Natural killer cell treated with Interleukin-12 subunit alpha and Interleukin-12 subunit beta and Interleukin-15 and Interleukin-18, amount 100 ng/mL, for 72 hours (primary cell): ENCODE measurements at places on chromosomes 6 and 20. TPM values are rescaled to one million over a fixed set of nuclear protein-coding genes. Genes with fewer than 3 reads are reported as not detected.
A peak's percentile ranks its signal among the peaks of the same experiment; 100 is the strongest.

Gene PHACTR3
- not detected for total RNA-seq

Gene SMIM28
- not detected for total RNA-seq

Gene OPRL1
- 0.20 TPM for total RNA-seq

- no peaks in the 10 kb centered on the region for H3K36me3 ChIP-seq
- H3K27me3 ChIP-seq = peaks cover 32% of the 10 kb centered on the region
- no peak for DNase-seq
- H3K4me3 ChIP-seq = no peak overlapping the region
- no peaks in the 10 kb centered on the region for H3K4me1 ChIP-seq
These were observed 66.1 kb downstream of the PLG start for GRCh38 chr6:160768101-160768500.

DNA sequence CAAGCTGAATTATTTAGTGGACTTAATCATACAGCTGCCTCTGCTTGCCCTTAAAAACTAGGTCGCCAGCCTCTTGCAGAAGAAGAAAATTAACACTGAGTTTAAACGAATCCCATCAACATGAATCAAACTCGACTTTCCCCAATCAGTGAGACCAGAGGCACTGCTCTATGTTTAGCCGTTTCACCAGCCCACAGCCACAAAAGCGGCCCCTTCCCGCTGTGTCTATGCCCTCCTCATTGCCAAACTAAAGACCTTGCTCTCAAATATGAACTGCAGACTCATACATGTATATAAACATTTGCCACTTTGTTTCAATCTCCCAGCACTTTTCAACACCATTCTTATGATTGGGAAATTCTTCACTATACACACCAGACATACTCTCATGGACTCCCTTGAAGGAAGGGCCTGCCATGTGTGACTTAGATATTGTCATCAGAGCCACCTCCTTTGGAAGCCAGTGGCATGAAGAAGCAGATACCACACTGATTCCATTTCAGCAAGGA is 105.8 kb upstream of the ADGRF1 start:
- H3K4me3 ChIP-seq = no peak overlapping the region
- no peak overlapping the region for H3K27ac ChIP-seq
- H3K4me1 ChIP-seq = no peaks in the 10 kb centered on the region
- peaks cover 10% of the 10 kb centered on the region for H3K27me3 ChIP-seq
- no peak for DNase-seq
- H3K36me3 ChIP-seq = no peaks in the 10 kb centered on the region

Gene F13A1
- not detected for total RNA-seq

- no peaks in the 10 kb centered on the region for H3K4me1 ChIP-seq
- no peak for DNase-seq
- H3K36me3 ChIP-seq = no peaks in the 10 kb centered on the region
- peaks cover 25% of the 10 kb centered on the region for H3K27me3 ChIP-seq
These were observed 97.6 kb downstream of the MRPL14 start for GRCh38 chr6:44029444-44030185.

Gene COMMD7
- 67.9 TPM for total RNA-seq

- H3K27me3 ChIP-seq = peaks cover 14% of the 10 kb centered on the region
- no peak overlapping the region for H3K4me3 ChIP-seq
- DNase-seq = no peak
- H3K4me1 ChIP-seq = no peaks in the 10 kb centered on the region
- no peak overlapping the region for H3K27ac ChIP-seq
- H3K36me3 ChIP-seq = no peaks in the 10 kb centered on the region
These were observed 641.8 kb downstream of the CDH26 start for GRCh38 chr20:60600036-60600435.

DNA sequence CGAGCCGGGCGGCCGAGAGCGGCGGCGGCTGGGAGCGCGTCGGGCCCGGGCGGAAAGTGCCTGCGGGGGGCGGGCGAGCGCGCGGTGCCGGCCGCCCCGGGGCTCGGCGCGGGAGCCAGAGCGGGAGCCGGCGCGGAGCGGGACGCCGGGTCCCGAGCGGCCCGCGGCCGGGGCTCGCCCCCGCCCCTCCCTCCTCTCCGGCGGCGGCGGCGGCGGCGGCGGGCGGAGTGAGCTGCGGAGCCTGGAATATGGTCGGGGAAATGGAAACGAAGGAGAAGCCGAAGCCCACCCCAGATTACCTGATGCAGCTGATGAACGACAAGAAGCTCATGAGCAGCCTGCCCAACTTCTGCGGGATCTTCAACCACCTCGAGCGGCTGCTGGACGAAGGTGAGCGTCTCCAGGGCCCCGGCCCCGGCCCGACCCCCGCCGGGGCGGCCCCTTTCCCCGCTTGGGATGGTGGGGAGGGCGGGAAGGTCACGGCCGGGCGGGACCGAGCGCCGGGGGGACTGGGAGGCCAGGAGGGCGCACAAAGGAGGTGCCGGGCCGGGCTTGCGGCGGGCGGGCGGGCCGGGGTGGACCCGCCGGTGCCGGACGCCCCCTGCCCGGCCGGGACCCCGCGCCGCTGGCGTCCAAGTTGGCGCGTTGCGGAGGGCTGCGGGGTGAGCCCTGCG is 565 bp downstream of the QKI start:
- peaks cover 6% of the 10 kb centered on the region for H3K27me3 ChIP-seq
- H3K36me3 ChIP-seq = peaks cover 9% of the 10 kb centered on the region
- peak overlapping the region; percentile 94 for H3K27ac ChIP-seq
- H3K4me3 ChIP-seq = peak overlapping the region; percentile 59
- peaks cover 47% of the 10 kb centered on the region for H3K4me1 ChIP-seq
- no peak for DNase-seq

GRCh38 chr6:111724039-111724438 is 118.4 kb upstream of the TRAF3IP2 start:
- no peaks in the 10 kb centered on the region for H3K27me3 ChIP-seq
- H3K4me1 ChIP-seq = peaks cover 80% of the 10 kb centered on the region
- peak overlapping the region; percentile 85 for H3K27ac ChIP-seq
- no peak for DNase-seq
- H3K4me3 ChIP-seq = peak overlapping the region; percentile 71
- peaks cover 14% of the 10 kb centered on the region for H3K36me3 ChIP-seq

- H3K27ac ChIP-seq = no peak overlapping the region
- peaks cover 14% of the 10 kb centered on the region for H3K4me1 ChIP-seq
- no peaks in the 10 kb centered on the region for H3K36me3 ChIP-seq
- peaks cover 22% of the 10 kb centered on the region for H3K27me3 ChIP-seq
- no peak for DNase-seq
These were observed 97.4 kb downstream of the EYA2 start for GRCh38 chr20:46991880-46992639.

DNA sequence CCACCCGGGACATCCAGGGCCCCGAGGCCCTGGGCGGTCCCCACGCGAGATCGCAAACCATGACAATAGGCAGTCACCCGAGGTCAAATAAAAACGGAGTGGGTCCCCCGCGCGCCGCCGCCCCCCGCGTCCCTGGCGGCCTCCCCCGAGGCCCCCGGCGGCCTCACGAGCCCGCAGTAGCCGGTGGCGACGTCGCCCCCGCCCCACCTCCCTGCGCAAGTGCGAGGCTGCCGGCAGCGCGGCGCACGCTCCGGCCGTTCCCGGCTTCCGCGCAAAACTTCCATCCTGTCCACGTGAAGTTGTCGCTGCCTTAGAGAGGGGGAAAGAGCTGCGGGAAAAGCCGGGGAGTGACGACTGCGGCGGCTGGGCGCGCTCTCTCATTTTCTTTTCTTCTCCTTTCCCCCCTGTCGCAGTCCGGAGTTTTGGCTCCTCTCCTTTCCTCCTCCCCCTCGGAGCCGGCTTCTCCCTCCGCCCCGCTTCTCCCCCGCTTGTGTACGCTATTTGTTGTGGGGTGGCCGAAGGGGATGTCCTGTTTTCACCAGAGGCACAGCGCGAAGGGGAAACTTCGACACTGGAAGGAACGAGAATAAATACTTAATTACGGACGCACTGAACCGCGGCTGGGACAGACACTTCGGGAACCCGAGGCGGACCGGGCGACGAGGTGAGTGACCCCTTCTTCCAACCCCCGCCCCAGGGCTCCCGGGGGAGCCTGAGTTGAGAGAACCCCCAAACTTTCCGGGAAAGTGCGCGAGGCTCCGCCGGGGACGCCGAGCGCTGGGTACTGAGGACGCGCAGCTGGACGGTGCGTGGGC is at the start of gene EYA4:
EYA4 (plus strand) TSS at position 272 of the 815 bp plus-strand sequence. CDS start 33,424 bp downstream, outside the sequence.
- H3K4me3 ChIP-seq = no peak within 1 kb of the TSS
- H3K27me3 ChIP-seq = peaks cover 31% of the 10 kb centered on the region
- no peak for DNase-seq
- no peaks in the 10 kb centered on the region for H3K4me1 ChIP-seq

Gene CDH26
- total RNA-seq = 1.8 TPM

DNA sequence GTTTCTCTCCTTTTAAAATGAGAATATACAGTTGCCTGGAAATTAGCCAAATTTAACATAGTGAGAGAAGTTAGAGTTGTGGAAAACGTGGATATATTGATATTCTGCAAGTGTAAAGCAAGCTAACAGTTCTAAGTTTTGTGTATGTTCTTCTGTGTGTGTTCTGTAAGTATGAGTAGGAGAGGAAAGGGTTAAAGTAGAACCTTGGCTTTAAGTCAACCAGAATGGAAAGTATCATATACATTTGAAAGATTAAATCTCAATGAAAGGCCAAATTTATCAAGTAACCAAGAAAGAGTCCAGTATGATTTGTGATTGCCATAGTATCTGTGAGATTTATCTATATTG is 30.0 kb upstream of the BAG2 start:
- no peaks in the 10 kb centered on the region for H3K27me3 ChIP-seq
- H3K4me1 ChIP-seq = peaks cover 13% of the 10 kb centered on the region
- H3K36me3 ChIP-seq = peaks cover 21% of the 10 kb centered on the region
- H3K4me3 ChIP-seq = no peak overlapping the region
- H3K27ac ChIP-seq = no peak overlapping the region

Gene ENPP5
- 0.14 TPM for total RNA-seq

- no peak overlapping the region for H3K27ac ChIP-seq
- no peak overlapping the region for H3K4me3 ChIP-seq
- DNase-seq = no peak
- H3K4me1 ChIP-seq = no peaks in the 10 kb centered on the region
These were observed 138.8 kb upstream of the RREB1 start for GRCh38 chr6:6968731-6969552.

Gene LY6G6C
- total RNA-seq = not detected

Gene MUCL3
- total RNA-seq = not detected

GRCh38 chr6:68637782-68638181 is 2.7 kb downstream of the ADGRB3 start:
- DNase-seq = no peak
- no peak overlapping the region for H3K4me3 ChIP-seq
- H3K27me3 ChIP-seq = peaks cover 31% of the 10 kb centered on the region
- peaks cover 5% of the 10 kb centered on the region for H3K36me3 ChIP-seq

GRCh38 chr20:15992564-15992963 is 580.7 kb downstream of the KIF16B start:
- no peak overlapping the region for H3K4me3 ChIP-seq
- no peaks in the 10 kb centered on the region for H3K4me1 ChIP-seq
- peaks cover 8% of the 10 kb centered on the region for H3K36me3 ChIP-seq
- no peak overlapping the region for H3K27ac ChIP-seq
- no peak for DNase-seq
